ENCODE measurements at places on chromosomes 2 and 18.

DNA sequence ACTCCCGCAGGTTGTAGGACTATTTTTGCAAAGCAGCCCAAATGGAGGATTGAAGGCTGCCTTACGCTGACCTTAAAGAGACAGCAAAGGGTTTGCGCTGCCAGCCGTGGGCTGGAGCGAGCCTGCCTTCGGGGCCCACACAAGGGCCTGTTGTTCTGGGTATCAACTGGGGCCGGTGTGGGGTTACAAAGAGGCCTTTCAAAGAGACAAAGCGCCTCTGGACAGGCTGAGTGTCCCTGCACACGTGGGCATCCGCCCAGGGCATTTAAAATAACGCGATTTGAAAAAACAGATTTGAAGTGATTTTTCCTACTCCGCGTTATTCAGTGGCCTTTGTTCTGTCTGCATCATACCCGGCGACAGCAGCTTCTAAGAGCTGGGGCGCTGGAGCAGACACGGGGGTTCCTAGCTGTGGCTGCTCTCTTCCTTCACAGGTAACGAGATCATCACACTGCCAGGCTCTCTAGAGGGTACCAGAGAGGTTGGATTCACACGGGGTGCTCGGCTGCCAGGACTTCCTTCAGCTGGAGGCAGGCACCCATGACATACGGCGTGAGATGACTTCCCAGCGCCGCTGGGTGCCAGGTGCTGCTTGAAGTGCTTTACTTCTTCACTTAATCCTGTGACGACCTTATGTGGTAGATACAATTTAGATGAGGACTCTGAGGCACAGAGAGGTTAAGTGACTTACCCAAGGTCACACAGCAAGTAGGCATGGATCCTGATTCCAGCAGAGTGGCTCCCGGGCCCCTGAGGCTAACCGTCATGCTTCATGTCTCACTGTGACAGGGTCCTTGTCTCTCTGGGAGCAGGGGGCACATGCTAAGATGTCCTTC is 32.2 kb downstream of the MAL start:
- DNase-seq, result no peak

- DNase-seq, result no peak
Observed at GRCh38 chr2:61534926-61535325, 3.2 kb downstream of the XPO1 start.

GRCh38 chr2:65015731-65016130 is 26.5 kb downstream of the SLC1A4 start:
- no peak for DNase-seq

DNA sequence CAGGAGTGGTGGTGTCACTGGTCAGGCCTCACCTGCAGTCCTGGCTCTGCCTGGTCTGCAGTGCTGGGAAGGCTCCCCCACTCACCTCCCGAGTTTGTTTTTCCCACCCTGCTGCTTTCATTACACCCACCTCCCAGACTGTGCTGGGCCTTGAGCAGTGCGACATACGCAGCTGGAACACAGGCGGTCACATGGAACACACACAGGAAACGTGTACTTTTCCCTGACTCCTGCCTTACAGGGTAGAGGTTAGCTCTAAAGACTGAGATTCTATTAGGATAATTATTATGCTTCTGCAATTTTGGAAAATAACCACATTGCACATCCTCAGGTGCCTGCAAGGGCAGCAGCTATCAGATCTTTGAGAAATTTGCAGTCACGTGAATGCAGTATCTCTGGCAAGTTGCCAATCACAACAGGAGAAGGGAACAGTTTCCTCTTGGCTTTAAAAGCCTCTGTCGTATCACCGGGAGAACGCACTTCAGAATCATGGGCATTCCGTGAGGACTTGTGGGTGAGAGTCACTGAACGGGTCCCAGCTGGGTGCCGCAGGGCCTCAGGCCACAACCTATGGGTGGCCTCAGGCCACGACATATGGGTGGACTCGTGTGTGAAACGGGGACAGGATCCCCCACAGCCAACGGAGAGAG is 136.5 kb downstream of the ZNF236 start:
- no peak for DNase-seq

GRCh38 chr2:44545005-44545404 is 183.3 kb downstream of the CAMKMT start:
- no peak for DNase-seq

- DNase-seq, result no peak
Observed at GRCh38 chr18:8478968-8479370, 130.3 kb upstream of the RAB12 start.

DNA sequence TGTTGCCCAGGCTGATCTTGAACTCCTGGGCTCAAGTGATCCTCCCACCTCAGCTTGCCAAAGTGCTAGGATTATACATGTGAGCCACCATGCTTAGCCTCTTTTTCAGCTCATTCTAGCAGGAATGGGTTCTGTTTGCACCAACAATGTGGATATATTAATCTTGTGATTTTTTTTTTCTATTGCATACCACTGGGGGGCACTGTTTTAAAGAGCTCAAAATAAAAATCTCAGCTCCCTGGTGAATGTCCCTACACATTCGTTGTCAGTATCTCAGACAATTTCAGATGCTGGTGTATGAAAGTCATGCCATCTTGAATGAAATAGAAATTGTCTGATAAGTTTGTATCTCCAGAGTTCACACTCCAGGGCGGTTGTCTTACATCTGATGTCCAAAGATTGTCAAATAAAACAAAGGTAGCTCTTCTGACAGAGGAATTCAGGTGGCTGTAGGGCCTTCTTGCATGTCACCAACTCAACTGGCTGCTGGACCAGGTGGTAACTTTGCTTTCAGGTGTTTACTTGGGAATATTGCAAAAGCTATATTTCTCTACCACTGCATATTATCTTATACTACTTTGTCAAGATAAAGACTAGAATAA is 3.1 kb upstream of the MATN3 start:
- no peak for DNase-seq

DNA sequence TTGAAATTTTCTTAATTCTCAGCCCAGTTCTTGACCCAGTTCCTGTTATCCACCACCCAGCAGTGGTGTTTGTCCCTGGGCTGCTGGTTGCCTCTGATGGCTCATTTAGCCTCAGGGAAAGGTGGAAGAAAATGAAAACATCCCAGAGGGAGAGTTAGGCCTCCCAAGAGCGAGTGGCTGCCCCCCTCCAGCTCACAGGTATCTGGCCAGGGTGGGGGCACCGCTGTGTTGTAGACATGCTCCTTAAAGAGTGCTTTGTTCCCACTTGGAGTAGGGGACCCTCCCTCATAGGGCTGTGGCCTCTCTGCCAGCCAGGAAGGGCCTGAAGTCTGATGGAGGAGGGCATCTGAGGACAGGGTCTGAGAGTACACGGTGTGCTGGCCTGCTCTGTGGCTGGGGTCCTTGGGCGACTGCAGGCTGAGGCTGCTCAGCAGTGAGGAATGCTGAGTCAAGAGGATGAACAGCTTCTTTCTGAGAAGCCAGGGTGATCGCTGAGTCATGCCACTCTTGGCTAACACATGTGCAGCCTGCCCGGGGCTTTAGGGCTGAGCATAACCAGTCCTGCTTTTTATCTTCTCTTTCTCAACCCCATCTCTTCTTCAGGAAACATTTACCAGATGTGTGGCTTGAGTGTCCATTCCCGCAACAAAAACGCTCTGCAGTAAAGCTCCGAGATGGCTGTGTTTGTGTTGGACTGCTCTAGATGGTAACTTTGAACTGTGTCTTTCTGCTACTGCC is 72.3 kb downstream of the IL1R2 start:
- DNase-seq, result no peak

All from NCI-H524 treated with DMSO at 0.1 percent for 48 hours (cell line).